MV-4-11 (cell line): ENCODE measurements at places on chromosomes 1 and 21.

DNA sequence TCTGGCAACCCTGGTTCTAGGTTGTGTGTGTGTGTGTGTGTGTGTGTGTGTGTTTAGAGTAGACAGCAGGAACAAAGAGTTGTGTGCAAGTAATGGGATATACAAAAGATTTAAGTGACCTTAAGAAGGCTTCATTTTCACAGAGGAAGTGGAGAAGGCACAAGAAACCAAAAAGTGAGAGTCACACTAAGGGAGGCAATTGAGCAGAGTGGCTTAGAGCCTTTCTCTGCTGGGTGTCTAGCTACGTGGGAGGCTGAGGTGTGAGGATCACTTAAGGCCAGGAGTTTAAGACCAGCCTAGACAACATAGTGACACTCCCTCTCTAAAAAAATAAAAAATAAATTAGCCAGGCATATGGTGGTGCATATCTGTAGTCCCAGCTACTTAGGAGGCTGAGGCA, 44.4 kb upstream of the HAO2 start:
- peak; percentile 75 for DNase-seq

DNA sequence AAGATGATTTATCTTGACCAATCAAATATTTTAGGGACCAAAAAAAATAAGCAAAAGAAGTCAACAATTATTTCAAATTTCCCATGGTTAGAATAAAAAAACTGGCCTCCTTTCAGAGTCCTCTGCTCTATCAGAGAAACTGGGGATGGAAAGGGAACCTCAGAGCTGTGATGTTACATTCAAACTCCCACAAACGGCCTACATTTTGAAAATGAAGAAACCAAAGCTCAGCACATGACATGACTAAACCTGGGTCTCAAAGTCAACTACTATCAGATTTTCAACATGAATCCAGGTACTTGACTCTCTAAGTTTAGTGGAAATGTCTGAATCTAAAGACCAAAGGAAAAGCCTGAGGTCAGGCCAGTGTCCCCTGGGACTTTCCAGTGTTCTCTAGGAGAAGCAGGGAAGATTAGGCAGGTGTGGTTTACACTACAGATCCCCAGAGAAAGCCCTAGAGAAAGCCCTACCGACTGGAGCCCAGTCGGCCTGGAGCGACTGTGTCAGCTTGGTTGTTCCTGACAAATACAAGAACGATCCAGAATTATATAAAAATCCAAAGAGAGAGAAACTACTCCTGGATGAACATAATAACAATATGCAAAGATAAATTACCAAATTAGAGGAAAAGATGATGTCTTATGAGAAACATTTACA, 24.8 kb downstream of the JAK1 start:
- no peak for DNase-seq

DNA sequence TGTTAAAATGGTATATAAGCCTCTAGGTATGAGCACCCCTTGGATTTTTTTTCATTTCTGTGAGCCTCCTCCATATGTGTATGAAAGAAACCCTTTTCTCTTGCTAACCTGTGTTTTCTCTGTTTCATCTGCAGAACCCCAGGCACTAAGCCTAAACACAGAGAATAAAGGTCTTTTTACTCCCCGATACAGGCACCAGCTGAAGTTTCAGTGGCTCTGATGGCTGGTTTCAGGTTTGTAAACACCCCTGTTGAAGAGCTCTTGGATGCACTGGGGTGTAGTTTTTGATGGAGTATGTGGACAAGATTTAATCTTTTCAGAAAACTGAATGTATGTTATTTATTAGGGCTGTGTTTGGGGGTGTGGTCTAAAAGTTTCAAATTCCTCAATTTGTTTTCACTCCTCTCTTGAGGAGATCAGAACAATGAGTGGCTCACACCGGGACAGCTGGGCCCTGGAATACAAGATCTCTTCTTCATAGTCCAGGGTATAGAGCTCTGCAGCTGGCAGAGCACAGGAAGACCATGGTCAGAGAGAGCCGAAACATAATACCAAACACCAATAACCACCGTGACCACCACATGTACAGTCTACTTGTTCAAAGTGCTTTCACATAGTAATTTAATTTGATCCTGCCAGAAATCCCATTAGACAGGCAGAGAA, 50.2 kb upstream of the VTCN1 start:
- no peak for DNase-seq

DNA sequence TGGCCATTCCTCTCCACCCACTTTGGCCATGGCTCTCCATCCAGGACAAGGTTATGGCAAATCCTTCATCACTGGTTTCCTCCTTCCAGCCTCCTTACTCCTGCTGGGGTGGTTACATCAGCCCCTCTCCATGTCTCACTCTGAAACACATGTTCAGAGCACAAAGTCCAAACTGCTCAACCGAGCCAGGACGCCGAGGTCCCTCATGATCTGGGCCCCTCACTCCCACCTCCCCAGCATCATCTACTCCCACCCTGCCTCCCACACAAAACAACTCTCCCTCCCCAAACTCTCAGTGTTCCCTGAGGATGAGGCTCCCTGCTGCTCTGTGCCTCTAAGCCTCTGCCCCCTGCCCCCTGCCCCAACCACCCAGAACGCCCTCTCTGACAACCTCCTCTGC, 33.3 kb upstream of the ZBTB40 start:
- DNase-seq = no peak

DNA sequence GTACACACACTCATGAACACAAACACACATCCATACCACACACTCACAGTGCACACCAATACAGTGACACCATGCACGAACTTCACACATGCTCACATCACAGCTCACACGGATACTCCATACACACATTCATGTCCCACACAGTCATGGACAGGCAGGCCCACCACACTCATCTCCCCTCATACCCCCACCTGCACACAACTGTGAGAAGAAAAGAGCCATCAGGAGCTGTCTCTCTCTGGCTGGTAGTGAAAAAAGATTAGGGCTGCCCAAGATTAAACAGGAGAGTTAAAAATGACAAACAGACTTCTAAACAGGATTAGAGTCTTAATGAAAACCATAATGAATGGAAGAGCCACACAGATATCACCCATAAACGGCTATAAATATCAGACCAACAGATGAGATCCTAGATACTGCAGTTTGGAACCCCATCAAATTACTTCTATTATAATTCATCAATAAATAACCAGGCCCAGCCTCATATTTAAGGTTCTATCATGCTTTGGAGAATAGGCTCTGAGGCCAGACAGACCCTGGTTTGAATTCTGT, 122.3 kb downstream of the PLXNA2 start:
- DNase-seq = no peak

DNA sequence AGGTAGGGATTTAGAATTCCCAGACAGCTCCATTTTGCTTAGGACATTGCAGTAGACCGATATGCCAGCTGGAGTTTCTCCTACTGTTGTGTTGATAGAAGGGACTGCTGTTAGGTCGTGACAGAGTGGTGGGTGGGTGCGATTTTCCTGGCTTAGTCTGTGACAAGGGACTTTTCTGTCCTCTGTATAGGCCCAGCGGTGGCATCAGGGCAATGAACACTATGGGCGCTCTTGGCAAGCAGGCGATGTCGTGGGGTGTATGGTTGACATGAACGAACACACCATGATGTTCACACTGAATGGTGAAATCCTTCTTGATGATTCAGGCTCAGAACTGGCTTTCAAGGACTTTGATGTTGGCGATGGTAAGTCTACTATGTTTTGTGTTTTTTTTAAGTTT, 321.8 kb downstream of the ZP4 start:
- DNase-seq = no peak

- DNase-seq = peak; percentile 17
These were observed 16.6 kb downstream of the IFI6 start for GRCh38 chr1:27655151-27655937.

DNA sequence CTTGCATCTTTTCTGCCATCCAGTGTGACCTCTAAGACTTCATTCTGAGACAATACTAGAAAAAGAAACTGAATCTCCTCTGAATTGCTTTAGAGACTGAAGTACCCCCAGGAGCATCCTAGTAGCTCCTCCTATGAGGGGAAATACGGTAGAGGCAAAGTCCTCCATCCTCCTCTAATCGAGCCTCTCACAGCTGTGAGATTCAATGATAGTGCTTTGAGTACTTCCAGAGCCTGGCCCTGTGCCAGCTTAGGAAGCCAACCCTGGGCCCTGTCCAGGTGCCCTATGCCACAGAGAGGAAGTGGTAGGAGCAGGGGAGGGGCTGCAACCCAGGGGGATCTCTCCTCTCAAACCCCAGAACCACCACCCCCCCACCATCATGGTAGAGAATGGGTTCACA, 10.7 kb downstream of the RORC start:
- peak; percentile 52 for DNase-seq

DNA sequence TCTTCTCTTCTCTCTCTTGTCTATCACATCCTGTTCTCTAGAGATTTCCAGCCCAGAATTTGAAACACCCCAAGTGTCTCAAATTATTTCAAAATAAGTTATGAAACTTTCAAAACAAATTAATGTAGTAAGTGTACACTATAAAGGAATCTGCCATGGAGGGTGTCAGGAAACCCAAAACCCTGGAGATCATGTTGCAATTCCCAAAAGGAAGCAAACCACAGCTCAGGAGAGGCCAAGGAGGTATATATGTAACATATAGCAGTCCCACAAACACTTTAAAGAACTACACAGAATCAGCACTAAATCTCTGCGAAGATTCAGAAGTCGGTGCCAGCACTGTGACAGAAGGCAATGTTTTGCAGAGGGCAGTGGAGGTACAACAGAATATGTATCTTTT, 26.6 kb downstream of the PTPN14 start:
- DNase-seq = peak; percentile 34

- DNase-seq = no peak
These were observed 322.1 kb downstream of the PAPPA2 start for GRCh38 chr1:176785056-176785455.

GRCh38 chr1:3501856-3502640, 47.6 kb downstream of the ARHGEF16 start:
- DNase-seq = no peak

DNA sequence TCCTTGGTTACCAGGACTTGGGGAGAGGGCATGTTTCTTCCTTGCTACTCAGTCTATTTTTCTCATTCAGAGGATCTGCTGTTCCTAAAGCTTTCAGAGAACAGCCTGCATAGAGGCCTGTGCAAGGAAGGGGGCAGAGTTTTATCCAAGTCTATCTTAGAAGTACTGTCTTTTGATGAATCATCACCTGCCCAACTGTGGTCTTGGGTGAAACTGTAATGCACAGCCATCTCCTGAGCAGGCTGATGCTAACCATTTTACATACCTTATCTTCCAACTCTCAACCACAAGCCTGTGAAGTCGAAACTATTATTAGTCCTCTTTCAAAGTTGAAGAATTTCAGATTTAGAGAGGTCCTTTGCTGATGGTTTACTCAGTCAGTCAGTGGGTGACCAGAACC, 368.0 kb downstream of the HHAT start:
- no peak for DNase-seq

DNA sequence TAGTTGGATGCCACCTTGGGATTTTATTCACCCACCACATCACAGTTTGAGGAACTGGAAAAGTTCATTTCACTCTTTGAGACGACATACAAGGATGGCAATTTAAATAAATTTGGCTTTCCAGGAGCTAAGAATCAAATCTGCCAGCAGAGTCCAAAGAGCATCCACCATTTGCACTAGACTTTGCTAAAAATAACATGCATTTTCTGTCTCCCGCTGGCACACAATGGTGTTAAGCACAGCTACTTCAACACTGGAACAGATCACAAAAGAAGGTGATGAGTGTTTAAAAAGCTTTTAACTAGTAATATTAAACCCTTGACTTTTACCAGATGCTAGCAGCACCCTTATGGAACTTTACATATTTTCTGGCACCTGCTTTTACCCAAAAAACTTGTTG, 44.6 kb downstream of the MAEL start:
- no peak for DNase-seq

DNA sequence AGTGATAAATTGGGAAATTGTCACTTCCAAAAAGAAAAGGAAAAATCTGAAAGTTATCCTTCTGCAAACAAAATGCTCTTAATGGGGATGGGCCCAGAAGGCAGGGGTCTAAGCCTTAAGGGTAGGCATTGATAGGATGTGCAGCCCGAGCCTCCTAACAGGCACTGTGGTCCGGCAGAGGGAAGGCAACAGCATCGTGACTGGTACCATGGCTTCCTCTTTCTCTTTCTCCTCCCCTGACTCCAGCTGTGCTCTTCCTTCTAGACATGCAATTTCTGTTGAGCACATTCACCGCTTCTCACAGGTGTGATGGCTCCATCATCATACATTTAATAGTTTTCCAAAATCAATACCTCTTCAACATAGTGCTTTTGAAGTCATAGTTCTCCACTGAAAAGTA, 91.5 kb downstream of the SELENOF start:
- peak; percentile 52 for DNase-seq

- no peak for DNase-seq
These were observed 202.4 kb upstream of the L1TD1 start for GRCh38 chr1:61992257-61992656.

DNA sequence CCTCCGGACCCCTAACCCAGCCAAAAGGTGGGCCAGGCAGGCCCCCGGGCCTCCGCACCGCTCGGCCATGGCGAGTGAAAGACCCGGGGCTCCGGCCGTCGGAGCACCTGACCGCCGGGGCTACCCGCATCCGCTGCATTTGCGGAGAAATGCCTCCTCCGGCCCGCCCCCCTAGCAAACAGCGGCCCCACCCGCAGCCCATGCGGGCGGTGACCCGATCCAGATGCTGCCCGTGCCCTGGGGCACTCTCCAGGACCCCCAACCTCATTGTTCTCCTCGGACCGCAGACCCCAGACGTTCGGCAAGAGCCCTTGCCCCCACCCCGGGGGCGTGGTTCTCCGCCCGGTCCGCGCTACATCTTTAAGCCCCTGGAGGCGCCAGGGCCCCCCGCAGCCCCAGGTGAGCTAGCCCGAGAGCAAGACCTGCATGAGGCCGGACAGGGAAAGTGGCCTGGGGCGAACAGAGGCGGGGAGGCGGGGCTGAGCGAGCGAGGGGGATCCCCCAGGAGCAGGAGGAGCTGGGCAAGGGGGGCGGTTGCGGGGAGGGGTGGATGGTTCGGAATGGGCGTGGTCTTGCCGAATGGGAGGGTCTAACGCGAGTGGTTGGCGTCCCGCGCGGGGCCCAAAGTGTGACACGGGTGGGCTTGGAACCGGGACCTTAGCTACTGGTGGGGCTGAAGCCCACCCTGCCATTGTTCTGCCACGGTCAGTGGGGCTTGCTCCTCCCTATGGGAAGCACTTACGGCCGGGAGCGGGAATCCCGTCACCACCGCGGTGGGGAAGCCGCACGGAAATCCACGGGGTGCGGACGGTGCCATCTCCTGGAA, 6.3 kb upstream of the CRYBG2 start:
- no peak for DNase-seq

GRCh38 chr1:243850202-243850451, at the start of gene AKT3:
AKT3 (minus strand) TSS chr1:243850243; CDS start chr1:243843170, 7,073 bp downstream.
- no peak for DNase-seq

- DNase-seq = no peak
These were observed 465.2 kb downstream of the NPHP4 start for GRCh38 chr1:5526822-5527551.
